CD4-positive, alpha-beta T cell treated with Interleukin-21 for 1 hour (primary cell): ENCODE measurements at places on chromosomes 13 and 19.

GRCh38 chr13:112968380-112968909, 569 bp upstream of the MCF2L start:
- peak; percentile 41 for DNase-seq

DNA sequence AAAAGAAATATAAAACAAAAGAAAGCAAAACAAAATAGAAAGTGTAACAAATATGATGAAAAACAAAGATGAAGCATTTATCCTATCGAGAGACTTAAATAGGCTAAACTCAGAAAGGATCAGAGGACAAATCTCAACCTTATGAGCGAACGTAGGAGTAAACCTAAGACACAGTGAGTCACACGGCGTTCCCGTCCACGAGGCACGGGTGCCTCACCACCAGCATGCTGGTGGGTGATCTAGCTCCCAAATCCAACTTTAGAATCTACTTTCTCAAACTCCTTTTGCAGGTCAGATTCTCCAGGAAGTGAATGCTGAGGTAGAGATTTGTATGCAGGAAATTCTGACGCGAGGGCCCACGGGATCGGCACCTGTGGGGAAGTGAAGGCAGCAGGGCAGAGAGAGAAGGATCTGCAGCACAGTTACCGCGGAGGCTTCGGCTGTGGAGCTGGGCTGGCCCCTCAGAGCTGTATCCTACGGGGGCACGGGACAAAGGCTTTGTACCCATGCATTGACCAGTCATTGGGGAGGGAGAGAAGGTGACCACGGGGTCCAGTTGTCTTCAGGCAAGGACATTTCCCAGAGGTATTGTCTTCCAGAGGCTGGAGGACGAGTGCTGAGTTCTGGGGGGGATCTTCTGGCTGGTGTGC, 7.5 kb upstream of the MIER2 start:
- no peak for DNase-seq

DNA sequence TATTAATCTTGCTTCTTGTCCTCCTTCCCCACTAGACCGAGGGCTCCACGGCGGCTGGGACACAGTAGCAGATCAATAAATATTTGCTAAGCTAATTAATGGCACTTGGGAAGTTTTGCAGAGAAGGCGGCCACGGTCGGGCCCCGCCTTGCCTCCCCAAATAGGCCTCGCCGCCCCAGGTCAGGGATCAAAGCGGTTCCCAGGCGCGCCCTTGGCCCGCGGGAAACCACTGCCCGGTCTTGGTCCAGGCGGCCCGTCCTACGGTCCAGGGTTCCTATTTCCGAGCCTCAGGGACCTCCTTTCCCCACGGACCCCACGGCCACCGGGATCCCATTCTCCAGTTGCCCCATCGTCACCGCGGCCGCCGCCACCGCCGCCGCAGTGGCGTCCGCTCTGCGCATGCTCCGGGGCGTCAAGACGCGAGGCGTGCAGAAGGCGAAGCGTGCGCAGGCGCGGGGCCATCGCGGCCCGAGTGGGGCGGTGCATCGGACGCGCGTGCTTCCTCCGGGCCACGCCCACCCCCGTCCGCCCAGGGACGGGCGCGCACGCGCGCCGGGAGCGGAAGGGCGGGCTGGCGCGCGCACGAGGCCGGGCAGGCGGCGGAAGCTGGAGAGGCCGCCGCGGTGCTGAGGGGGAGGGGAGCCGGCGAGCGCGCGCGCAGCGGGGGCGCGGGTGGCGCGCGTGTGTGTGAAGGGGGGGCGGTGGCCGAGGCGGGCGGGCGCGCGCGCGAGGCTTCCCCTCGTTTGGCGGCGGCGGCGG, at the start of gene SMARCA4:
SMARCA4 (plus strand) TSS at position 717 of the 759 bp plus-strand sequence. CDS start 23,122 bp downstream, outside the sequence.
- peak; percentile 97 for DNase-seq

DNA sequence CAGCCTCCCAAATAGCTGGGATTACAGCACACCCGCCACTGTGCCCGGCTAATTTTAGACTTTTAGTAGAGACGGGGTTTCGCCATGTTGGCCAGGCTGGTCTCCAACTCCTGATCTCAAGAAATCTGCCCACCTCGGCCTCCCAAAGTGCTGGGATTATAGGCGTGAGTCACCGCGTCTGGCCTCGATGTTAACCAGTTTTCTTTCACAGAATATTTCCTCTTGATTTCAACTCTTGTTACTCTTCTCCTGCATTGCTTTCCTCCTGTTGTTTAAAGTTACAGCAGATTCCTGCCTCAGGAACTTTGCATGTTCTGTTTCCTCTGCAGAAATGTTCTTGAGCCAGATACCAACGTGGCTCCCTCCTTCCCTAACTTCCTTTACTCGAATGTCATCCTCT, 3.7 kb upstream of the PEX11G start:
- DNase-seq: no peak

DNA sequence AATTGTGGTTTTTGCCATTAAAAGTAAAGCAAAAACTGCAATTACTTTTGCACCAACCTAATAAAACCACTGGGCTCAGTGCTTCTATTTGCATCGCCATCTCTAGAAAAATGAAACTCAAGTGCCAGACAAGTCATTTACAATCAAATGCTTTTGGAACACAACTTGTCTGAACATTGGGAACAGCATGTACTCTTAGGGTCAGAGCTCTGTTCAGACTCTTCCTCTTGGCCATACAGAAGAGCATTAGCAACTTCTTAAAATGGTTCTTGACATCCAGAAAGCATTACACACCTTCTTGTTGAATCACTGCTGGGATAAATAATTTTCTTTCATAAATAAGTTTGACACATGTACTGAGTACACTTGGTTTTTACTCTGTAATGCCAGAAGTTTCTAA, 272.5 kb downstream of the DCLK1 start:
- no peak for DNase-seq

- no peak for DNase-seq
These were observed 2.3 kb downstream of the ADGRE2 start for GRCh38 chr19:14775869-14776586.

DNA sequence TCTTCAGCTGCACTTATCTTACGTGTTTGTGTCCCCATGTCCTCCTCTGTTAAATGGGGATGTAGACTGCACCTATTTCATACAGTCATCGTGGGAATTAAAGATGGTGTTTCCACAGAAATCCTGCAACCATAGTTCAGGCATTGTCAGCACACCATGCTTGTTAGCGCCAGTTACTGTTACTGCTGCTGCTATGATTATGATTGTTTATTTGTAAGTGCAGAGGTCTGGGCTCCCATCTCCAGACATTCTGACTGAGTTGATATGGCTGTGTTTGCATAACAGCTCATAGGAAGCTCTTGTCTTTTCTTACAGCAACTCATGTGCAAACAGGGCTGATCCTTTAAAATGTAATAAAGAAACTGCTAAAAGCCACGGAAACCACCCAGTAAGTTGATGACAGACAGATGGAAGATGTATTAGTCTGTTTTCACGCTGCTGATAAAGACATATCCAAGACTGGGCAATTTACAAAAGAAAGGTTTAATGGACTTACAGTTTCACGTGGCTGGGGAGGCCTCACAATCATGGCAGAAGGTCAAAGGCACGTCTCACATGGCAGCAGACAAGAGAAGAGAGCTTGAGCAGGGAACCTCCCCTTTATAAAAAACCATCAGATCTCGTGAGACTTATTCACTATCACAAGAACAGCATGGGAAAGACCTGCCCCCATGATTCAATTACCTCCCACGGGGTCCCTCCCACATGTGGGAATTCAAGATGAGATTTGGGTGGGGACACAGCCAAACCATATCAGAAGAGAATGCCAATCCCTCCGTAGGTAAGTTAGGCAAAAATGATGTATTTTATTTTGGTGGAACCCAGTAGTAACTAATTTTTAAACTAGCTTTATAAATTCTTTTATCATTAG, 1.6 kb downstream of the ZSCAN5A start:
- DNase-seq: no peak

- DNase-seq: peak; percentile 93
These were observed 5.1 kb downstream of the EGLN2 start for GRCh38 chr19:40803857-40804782.

DNA sequence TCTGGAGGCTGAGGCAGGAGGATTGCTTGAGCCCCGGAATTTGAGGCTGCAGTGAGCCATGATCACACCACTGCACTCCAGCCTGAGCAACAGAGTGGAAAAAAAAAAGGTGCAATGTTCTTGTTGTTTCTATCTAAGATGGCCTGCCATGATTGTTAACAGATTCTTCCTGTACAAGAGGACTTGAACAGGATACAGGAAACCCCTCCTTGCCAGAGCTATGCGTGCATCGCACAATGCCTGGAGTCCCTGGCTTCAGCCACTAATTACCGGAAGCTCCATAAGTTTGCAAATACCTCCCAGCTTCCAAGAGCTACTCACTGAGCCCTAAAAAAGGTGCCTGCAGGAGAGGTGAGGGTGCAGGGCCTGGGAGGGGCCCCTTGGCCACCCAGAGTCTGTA, 13.1 kb upstream of the HIF3A start:
- no peak for DNase-seq
